Smooth muscle cell of the pulmonary artery (primary cell): ENCODE measurements at places on chromosomes 5 and 9. TPM values are rescaled to one million over a fixed set of nuclear protein-coding genes. Genes with fewer than 3 reads are reported as not detected.

The PLAC8L1 gene
- 0.20 and 0.52 TPM in 2 replicates for total RNA-seq

The ADAMTS12 gene
- 27.1 and 49.7 TPM in 2 replicates for total RNA-seq

The ARSI gene
- 2.2 and 10.2 TPM in 2 replicates for total RNA-seq

The BTNL3 gene
- total RNA-seq: not detected in 2 replicates

The DBH gene
- total RNA-seq: not detected in 2 replicates

The KCNMB1 gene
- total RNA-seq: 0.07 and 0.39 TPM in 2 replicates

The QRFP gene
- not detected in 2 replicates for total RNA-seq

The TXNDC15 gene
- 144 and 182 TPM in 2 replicates for total RNA-seq

The GRM6 gene
- not detected in 2 replicates for total RNA-seq
